ENCODE measurements at places on chromosomes 1 and 21.

GRCh38 chr21:41582298-41582840 is 74.4 kb upstream of the TMPRSS2 start:
- no peak for DNase-seq

DNA sequence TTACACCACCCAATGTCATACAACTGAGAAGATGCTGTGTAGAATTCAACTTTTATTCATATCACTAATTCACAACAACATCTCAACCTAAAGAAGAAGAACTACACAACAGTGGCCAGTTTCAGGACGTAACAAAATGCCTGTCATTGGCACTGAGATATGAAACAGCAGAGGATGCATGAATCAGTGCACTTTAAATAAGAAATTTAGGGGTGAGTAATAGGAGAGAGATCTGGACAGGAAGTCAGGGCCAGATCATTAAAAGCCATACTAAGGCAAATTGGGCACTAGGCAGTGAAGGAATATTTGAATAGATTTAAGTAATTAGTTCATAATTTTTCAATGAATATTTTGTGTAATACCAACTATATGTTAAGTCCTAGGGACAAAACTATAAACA is 510.5 kb downstream of the PLPP3 start:
- DNase-seq, result no peak

- DNase-seq, result no peak
These were observed 317.2 kb downstream of the LTN1 start for GRCh38 chr21:28675331-28676041.

GRCh38 chr1:186842547-186842946 is 13.8 kb downstream of the PLA2G4A start:
- no peak for DNase-seq

DNA sequence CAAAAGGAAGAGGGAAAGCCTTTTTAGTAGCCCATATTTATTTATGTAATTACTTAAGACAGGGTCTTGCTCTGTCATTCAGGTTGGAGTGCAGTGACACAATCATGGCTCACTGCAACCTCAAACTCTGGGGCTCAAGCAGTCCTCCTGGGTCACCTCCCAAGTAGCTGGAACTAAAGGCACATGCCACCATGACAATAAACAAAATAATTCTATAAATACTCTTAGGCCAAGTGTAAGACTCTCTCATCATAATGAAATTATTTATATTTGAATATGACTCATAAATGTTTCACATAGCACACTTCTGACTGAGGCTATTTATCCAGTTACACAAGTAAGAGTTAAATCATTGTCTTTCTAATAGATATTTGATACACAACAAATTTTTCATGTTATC is 314.7 kb downstream of the AMY1C start:
- no peak for DNase-seq

- DNase-seq, result no peak
These were observed 140.4 kb upstream of the ADGRL2 start for GRCh38 chr1:81660286-81660685.

- no peak for DNase-seq
These were observed 107.2 kb downstream of the PLPPR5 start for GRCh38 chr1:98897479-98897878.
